Heart left ventricle (tissue), 16 donors: ENCODE measurements at places on chromosomes 3 and 15. TPM values are rescaled to one million over a fixed set of nuclear protein-coding genes. Genes with fewer than 3 reads are reported as not detected.

Gene SETMAR
- total RNA-seq, result 20.0 TPM

Gene LPCAT4
- 44.8 TPM for total RNA-seq

Gene SUSD5
- 1.6 TPM for total RNA-seq

Gene AADACL2
- total RNA-seq, result not detected

Gene CLASP2
- total RNA-seq, result 92.5 TPM

Gene PDZRN3
- total RNA-seq, result 152 TPM

Gene CCNL1
- 26.8 TPM for total RNA-seq

Gene ZPLD1
- 0.07 TPM for total RNA-seq

Gene ADAMTS7
- total RNA-seq, result 13.9 TPM

Gene PP2D1
- not detected for total RNA-seq

Gene TRH
- total RNA-seq, result not detected

Gene NDN
- total RNA-seq, result 26.8 TPM

Gene PPP1R14D
- total RNA-seq, result not detected

Gene PRSS50
- total RNA-seq, result 0.35 TPM

Gene TM4SF4
- total RNA-seq, result not detected

Gene LRRN1
- 0.22 TPM for total RNA-seq

Gene MYZAP
- 359 TPM for total RNA-seq

Gene USP50
- total RNA-seq, result not detected

Gene CIP2A
- 3.0 TPM for total RNA-seq

Gene PLSCR2
- not detected for total RNA-seq

Gene GOLGA6L10
- 0.10 TPM for total RNA-seq

Gene SOX2
- 1.1 TPM for total RNA-seq

Gene FOXB1
- total RNA-seq, result not detected

Gene UTS2B
- not detected for total RNA-seq

Gene BOC
- total RNA-seq, result 12.2 TPM

Gene LRRC34
- 2.2 TPM for total RNA-seq

Gene GREM1
- total RNA-seq, result not detected

Gene TXNRD3
- 2.9 TPM for total RNA-seq

Gene GOLGA8M
- 1.5 TPM for total RNA-seq
